H1 (cell line): ENCODE measurements at places on chromosomes 7 and 10.

GRCh38 chr7:158473221-158473620 lies 114.4 kb downstream of the PTPRN2 start:
- DNase-seq = no peak
- no peaks in the 10 kb centered on the region for H3K36me3 ChIP-seq
- no peaks in the 10 kb centered on the region for H3K27me3 ChIP-seq
- H3K4me1 ChIP-seq = peaks cover 14% of the 10 kb centered on the region

- no peak overlapping the region for H3K27ac ChIP-seq
- no peaks in the 10 kb centered on the region for H3K4me1 ChIP-seq
- H3K27me3 ChIP-seq = no peaks in the 10 kb centered on the region
- no peak overlapping the region for H3K4me3 ChIP-seq
- DNase-seq = no peak
- H3K36me3 ChIP-seq = no peaks in the 10 kb centered on the region
Measured at GRCh38 chr7:154899862-154900261, 103.1 kb downstream of the PAXIP1 start.

GRCh38 chr7:27223941-27224575 lies 18.5 kb upstream of the EVX1 start:
- H3K27ac ChIP-seq = no peak overlapping the region
- peaks cover 93% of the 10 kb centered on the region for H3K27me3 ChIP-seq
- H3K4me1 ChIP-seq = peaks cover 6% of the 10 kb centered on the region
- H3K36me3 ChIP-seq = no peaks in the 10 kb centered on the region
- H3K4me3 ChIP-seq = no peak overlapping the region
- no peak for DNase-seq

- no peak for DNase-seq
- H3K27ac ChIP-seq = no peak overlapping the region
- peak overlapping the region; percentile 80; the same call in 1 of the 2 replicates for H3K4me3 ChIP-seq
- H3K36me3 ChIP-seq = no peaks in the 10 kb centered on the region
- H3K4me1 ChIP-seq = peaks cover 10% of the 10 kb centered on the region
- H3K27me3 ChIP-seq = peaks cover 18% of the 10 kb centered on the region
Measured at GRCh38 chr7:87217983-87218653, 1.4 kb downstream of the TMEM243 start.

GRCh38 chr10:104795411-104795810 lies 154.3 kb downstream of the SORCS3 start:
- H3K4me1 ChIP-seq = no peaks in the 10 kb centered on the region
- no peak overlapping the region for H3K4me3 ChIP-seq
- no peak for DNase-seq
- no peaks in the 10 kb centered on the region for H3K27me3 ChIP-seq
- H3K36me3 ChIP-seq = no peaks in the 10 kb centered on the region

GRCh38 chr10:111475720-111476119 lies 398.9 kb downstream of the ADRA2A start:
- H3K27me3 ChIP-seq = no peaks in the 10 kb centered on the region
- no peak overlapping the region for H3K27ac ChIP-seq
- DNase-seq = no peak
- H3K4me3 ChIP-seq = no peak overlapping the region
- H3K36me3 ChIP-seq = no peaks in the 10 kb centered on the region; the same call in 1 of the 2 replicates

DNA sequence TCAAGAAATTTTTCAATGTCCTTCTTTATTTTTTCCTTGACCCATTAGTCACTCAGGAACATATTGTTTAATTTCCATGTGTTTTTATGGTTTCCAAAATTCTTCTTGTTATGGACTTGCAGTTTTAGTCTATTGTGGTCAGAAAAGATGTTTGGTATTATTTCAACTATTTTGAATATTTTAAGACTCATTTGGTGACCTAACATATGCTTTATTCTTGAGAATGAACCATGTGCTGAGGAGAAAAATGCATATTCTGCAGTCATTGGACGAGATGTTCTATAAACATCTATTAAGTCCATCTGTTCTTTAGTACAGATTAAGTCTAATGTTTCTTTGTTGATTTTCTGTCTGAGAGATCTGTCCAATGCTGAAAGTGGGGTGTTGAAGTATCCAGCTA lies 42.3 kb upstream of the MDFIC start:
- no peaks in the 10 kb centered on the region for H3K36me3 ChIP-seq
- H3K4me3 ChIP-seq = no peak overlapping the region
- no peaks in the 10 kb centered on the region for H3K27me3 ChIP-seq
- no peaks in the 10 kb centered on the region for H3K4me1 ChIP-seq
- no peak for DNase-seq

DNA sequence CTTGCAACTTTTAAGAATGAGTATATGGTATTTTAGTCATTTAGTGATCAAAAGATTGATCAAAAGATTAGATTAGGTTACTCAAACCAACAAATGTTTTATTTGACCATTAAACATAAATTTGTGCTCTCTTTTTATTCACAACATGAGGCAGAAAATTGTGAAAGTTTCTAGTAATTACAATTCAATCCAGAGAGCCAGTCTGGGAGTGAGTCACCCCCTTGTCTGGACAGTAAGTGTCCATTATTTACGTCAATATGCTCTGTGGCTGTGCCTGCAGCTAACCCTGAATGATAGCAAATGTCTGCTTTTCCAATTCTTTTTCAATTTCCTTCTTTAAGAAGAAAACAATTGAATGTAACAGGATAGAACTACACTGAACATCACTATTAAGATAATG lies 27.9 kb downstream of the GNG11 start:
- no peaks in the 10 kb centered on the region for H3K36me3 ChIP-seq
- H3K27ac ChIP-seq = no peak overlapping the region
- H3K27me3 ChIP-seq = no peaks in the 10 kb centered on the region
- H3K4me3 ChIP-seq = no peak overlapping the region
